ENCODE measurements at places on chromosomes 3 and 15.

DNA sequence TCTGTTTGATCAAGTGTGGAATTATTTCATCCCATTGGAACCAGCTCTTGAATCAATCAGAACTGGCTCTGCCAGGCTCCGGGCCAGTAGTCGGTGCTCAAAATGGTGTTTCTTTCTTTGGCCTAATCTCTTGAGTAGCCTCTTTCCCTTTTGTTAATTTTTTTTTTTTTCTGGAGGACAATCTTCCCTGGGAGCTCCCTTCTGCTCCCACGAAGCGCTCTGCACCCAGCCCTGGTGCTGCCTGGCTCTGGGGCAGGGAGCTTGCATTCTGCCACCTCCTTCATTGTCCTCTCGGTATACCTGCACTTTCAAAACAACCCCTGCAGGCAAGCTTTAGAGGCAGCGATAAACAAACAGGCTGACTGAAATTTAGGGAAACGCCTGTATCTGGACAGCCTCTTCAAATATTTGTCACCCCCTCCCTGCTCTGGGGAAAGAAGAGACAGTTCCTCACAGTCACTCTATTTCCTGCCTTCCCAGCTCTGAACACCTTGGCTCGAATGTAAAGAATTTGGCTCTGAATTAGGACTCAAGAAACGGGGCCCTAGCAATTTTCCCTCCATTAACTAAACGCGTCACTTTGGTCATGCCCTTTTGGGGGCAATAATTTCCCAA is 1.1 kb upstream of the THSD4 start:
- DNase-seq: no peak

- DNase-seq: no peak
Observed at GRCh38 chr15:98791046-98791701, 142.8 kb downstream of the IGF1R start.

DNA sequence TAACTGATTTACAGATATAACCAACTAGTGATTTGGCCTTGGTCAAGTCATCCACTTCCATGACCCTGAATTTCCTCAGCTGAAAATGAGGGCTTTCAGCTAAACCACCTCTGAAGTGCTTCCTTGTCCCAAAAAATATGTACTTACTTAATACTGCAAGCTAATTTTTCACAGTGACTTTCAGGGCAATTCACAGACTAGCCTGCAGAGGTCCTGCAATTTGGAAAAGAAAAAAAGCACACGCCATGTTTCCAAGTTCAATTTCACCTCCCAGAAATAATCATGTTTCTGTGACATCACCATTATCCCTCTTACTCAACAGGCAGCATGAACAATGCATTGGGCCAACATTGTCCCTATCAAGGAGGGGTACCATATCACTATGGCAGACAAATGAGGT is 218.2 kb downstream of the SHOX2 start:
- peak; percentile 36 for DNase-seq

DNA sequence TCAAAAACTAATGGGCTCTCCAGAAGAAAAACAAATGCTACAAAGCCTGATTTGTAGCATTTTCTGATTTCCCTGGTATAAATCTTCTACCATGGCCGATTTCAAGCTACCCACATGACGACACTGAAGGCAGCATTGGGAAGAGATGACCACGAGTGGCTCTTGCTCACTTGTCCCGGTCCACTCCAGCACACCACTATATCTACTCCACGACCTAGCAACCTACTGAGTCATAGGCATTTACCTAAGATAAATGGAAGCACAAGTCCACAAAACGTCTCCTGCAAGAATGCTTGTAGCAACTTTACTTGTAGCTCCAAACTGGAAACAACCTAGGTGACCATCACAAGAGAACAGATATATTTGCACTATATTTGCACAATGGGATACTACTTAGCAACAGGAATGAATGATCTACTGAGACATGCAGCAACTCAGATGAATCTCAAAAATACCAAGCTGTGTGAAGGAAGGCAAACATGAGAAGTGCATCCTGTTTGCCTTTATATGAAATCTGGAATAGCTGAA is 60.8 kb upstream of the HES1 start:
- no peak for DNase-seq

- DNase-seq: no peak
Observed at GRCh38 chr15:69303337-69304181, 4.8 kb downstream of the PAQR5 start.

DNA sequence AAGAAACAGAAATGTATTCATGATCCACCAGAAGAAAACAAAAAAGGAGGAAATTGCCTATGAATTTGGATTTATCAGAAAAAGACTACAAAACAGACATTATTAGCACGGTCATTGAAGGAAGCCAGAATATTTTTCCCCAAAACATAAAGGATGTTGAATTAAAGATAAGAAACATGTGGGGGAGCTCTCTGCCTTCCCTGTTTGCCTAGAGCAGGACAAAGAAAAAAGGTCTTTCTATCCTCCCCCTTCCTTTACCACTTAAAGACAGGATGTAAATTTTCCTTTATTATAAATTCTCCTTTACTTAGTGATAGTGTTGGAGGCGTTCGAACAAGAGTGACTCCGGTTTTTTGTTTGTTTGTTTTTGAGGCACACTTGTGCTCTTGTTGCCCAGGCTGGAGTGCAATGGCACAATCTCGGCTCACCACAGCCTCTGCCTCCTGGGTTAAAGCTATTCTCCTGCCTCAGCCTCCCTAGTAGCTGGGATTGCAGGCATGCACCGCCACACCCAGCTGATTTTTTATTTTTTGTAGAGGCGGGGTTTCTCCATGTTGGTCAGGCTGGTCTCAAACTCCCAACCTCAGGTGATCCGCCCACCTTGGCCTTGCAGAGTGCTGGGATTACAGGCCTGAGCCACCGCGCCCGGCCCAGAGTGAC is 14.9 kb upstream of the RPN1 start:
- DNase-seq: no peak

GRCh38 chr15:46460431-46461094 is 825.7 kb downstream of the SQOR start:
- no peak for DNase-seq

DNA sequence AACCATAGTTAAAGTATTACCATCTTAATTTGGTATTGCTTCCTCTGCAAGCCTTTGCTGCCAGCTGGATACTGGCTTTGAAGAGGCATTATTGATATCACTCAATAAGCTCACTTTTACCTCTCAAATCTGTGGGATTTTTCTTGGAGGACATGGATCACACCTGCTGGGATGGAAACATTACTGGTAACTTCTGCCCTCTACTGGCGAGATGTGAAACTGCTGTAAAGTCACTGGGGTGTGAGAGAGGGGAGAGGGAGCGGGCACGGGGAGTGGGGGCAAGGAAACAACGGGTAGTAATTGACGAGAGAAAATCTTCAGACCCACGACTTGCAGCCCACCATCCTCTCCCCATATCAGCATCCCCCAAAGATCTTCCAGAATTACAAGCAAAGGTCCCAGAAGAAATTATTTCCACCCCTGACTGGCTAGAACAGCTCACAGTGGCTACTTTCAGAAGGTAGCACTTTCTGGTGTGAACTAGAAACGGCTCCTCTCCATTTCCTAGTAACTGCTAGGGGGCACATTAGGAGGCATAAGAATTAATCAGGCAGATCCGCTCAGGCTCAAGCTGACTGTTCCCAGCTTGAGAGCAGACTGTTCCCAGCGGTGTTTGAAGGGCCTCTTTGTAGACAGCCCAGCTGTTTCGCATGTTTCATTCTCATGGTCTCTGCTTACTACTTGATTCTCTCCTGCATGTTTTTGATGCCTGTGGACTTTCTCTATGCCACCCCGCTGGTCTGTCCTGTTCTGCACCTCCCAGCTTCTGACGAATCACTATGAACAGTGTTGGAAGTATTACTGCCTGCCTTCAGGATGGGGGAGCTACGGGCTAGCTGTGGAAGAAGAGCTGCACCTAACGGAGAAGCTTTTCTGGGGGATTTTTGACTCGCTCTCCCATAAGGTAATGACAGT is 230.4 kb upstream of the CHRM5 start:
- DNase-seq: peak; percentile 59

- DNase-seq: peak; percentile 27
Observed at GRCh38 chr3:150721285-150722130, 17.8 kb upstream of the ERICH6 start.

DNA sequence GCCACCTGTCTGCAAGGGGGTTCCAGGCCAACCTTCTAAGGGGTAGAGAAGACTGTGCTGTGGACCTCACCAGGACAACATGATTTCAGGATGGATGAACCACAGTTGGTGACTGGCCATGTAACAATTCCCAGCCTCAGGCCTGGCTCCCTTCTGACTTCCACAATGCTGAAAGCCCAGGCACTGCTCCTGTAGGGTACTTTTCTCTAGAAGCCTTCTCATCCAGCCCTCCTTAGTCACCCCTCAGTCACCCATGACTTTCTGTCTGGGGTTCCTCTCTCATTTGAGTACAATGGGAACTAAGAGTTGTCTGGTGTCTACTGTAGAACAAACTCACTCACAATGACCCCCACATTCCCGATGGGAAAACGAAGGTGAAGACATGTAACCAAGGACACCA is 8.6 kb downstream of the ALS2CL start:
- DNase-seq: no peak

GRCh38 chr3:54965746-54966145 is 37.9 kb upstream of the LRTM1 start:
- DNase-seq: peak; percentile 87

DNA sequence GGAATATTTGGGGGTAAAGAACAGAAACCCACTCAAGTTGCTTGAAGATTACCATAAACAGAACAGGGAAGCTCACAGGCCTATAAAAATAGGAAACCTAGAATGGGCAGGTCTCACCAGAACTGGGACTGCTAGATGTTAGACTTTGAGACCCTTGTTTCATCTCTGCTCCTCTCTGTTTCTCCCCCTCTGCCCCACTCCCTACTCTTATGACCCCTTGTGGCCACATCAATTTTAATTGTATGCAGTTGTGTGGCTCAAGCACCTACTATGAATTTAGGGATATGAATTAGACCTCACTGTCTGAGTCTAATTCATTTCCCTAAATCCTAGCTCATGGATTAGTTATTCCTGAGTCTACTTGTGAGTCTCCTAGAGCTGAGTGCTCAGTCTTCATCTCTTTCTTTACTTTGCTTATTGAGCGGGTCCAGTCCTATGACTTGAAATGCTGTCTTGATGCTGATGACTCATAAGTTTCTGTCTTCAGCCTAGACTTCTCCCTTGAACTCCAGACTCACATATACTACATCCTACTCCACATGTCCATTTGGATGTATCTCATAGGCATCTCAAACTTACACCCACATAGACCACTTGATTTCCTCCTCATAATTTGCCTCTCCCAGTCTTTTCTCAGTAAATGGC is 78.7 kb downstream of the ITPR1 start:
- no peak for DNase-seq

GRCh38 chr15:99076555-99077308 is 28.1 kb upstream of the SYNM start:
- peak; percentile 64 for DNase-seq

GRCh38 chr3:183239046-183239445 is 14.0 kb upstream of the B3GNT5 start:
- no peak for DNase-seq

- DNase-seq: peak; percentile 88
Observed at GRCh38 chr3:27677565-27677964, 44.6 kb downstream of the EOMES start.

- DNase-seq: no peak
Observed at GRCh38 chr3:132964266-132964665, 73.9 kb upstream of the TMEM108 start.

DNA sequence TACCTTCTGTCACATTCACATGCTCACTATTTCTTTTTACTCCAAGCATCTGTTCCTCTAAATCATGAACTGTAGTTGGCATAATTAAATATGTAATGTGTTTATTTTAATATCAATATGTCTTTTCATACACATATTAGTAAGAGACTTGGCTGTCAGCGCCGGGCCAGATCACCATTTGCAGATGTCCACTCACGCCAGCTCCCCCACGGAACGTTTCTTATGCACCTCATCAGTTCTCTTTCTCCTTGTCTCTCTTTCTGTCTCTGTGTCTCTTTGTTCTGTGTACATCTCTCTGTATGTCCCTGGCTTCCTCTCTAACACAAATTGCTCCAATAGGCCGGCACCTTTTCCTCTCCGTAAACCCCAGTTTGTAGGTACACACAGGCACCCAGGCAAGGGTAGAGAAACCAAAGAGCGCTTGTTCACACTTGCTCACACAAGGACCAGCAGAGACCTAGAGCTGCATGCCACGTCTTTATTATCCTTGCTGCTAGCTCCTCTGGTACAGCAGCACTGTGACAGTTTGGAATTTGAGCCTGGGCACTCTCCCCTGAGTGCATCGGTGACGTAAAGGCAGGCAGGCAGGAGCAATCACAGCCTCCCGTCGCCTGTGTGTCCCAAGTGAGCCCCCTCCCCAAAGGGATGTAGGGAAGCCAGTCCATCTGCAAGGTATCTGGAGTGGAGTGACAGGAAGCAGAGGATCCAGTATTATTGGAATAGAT is 40.4 kb downstream of the CACNA1D start:
- no peak for DNase-seq
